ENCODE measurements at places on chromosomes 1 and 21. TPM values are rescaled to one million over a fixed set of nuclear protein-coding genes. Genes with fewer than 3 reads are reported as not detected.

The LRRC8C gene
- 13.2 TPM for total RNA-seq

The GCSAML gene
- not detected for total RNA-seq

The SPATA6 gene
- total RNA-seq: 3.9 TPM

The SLC44A5 gene
- total RNA-seq: under 0.01 TPM

The CLDN17 gene
- total RNA-seq: not detected

The S100A12 gene
- total RNA-seq: not detected

The MXRA8 gene
- total RNA-seq: 172 TPM

The CELA2A gene
- not detected for total RNA-seq

The CFHR5 gene
- not detected for total RNA-seq

The TLR5 gene
- total RNA-seq: 0.14 TPM

The CYP4Z1 gene
- total RNA-seq: not detected

The KCNT2 gene
- 4.8 TPM for total RNA-seq

The CD244 gene
- not detected for total RNA-seq

The SRP9 gene
- 262 TPM for total RNA-seq

The KIF14 gene
- 8.8 TPM for total RNA-seq

The FAM151A gene
- not detected for total RNA-seq

The LPAR3 gene
- total RNA-seq: 1.5 TPM

The ERG gene
- total RNA-seq: 0.59 TPM

The CLDN8 gene
- total RNA-seq: not detected

The KCNQ4 gene
- not detected for total RNA-seq

The FALEC gene
- not detected for total RNA-seq

The TDRKH gene
- total RNA-seq: 5.6 TPM
